Cerebellar nuclear complex (tissue), 1 donor: ENCODE measurements at places on chromosomes 11 and 22.

DNA sequence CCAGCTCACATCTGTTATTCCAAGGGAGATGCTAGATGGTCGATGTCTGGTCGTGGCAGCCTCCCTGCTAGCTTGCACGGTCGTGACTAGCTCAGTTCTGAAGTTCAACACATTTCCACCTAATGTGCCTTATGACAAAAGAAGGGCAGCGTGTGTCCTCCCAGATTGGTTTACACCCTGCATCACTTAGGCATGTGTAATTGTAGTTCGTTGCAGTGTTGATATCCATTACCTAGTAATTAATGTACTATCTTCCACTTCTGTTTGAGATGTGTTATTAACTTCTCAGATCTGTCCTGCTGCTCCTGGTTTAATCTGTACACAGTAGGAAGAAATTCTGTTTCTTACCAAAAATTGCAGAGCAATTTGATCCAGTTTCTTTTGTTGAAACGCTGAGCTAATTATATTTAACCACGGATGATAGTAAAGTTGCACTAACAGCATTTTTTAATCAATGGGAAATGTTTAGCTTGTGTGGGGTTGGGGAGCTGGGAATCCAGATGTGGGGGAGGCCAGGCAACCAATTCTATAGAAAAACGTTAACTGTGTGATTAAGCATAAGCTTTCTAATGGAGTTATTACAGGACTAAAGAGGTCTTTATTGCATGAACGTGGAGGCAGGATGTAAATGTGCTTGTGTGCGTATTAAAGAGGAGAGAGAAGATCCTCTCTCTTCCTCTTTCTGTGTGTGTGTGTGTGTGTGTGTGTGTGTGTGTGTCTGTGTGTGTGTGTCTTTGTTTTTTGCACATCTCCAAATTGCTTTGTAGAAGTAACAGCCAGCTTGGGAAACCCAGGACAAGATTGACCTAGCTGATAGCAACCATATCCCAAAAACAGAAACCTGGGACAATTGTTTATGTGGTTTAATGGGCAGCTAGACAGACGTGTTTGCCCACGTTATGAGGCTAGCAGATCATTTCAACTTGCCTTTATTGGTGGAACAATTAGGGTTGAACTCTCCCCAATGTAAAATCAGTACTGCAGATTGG is 145.7 kb upstream of the TTC12 start:
- DNase-seq, result no peak

GRCh38 chr11:89184021-89184420 is 6.3 kb downstream of the TYR start:
- no peak for DNase-seq

DNA sequence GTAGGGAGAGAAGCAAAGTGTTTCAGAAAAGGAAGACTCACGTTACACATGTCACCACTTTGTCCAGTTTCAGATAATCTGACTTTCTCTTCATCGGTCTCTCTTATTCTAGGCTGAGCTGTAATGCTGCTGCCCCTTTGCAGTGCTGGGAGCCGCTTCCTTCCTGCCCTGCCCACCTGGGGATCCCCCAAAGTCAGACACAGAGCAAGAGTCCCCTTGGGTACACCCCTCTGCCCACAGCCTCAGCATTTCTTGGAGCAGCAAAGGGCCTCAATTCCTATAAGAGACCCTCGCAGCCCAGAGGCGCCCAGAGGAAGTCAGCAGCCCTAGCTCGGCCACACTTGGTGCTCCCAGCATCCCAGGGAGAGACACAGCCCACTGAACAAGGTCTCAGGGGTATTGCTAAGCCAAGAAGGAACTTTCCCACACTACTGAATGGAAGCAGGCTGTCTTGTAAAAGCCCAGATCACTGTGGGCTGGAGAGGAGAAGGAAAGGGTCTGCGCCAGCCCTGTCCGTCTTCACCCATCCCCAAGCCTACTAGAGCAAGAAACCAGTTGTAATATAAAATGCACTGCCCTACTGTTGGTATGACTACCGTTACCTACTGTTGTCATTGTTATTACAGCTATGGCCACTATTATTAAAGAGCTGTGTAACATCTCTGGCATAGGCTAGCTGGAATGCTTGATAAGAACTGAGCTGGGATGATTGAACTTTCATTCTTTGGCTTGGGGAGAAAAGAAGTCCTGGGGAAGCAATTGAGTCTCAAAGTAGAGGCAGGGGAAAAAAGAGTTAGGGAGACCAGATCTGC is 31.2 kb upstream of the SMIM35 start:
- DNase-seq, result no peak

- DNase-seq, result no peak
Measured at GRCh38 chr11:77057938-77058474, 8.8 kb upstream of the CAPN5 start.

- no peak for DNase-seq
Measured at GRCh38 chr22:32378707-32379272, 21.1 kb downstream of the RFPL3 start.

- no peak for DNase-seq
Measured at GRCh38 chr11:64710418-64711137, 12.4 kb downstream of the NRXN2 start.

- no peak for DNase-seq
Measured at GRCh38 chr11:19786644-19787043, 74.0 kb downstream of the NAV2 start.

DNA sequence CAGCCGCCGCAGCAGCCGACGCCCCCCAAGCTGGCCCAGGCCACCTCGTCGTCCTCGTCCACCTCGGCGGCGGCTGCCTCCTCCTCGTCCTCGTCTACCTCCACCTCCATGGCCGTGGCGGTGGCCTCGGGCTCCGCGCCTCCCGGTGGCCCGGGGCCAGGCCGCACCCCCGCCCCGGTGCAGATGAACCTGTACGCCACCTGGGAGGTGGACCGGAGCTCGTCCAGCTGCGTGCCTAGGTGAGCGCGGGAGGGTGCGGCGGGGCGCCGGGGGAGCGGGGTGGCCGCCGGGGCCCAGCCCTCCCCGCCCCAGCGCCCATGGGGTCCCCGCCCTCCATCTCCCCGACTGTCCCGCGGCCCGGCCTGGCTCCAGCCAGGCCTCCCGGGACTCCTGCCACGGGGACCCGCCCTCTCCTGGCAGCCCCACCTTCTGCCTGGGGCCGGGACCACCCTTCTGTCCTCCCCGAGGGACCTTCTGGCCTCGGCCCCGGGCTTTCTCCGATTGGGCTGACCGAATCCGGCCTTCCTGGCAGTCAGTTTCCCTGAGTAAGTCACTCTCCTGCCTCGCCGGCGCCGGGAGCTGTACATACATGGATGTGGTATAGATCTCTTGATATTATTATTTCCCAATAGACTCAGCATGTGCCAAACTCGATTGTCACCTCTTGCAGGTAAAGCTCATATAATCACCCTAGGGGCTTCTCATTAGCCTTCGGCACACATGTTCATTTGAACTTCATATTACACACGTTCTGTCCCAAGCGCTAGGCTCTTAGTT is 720 bp downstream of the PACS1 start:
- DNase-seq, result no peak

DNA sequence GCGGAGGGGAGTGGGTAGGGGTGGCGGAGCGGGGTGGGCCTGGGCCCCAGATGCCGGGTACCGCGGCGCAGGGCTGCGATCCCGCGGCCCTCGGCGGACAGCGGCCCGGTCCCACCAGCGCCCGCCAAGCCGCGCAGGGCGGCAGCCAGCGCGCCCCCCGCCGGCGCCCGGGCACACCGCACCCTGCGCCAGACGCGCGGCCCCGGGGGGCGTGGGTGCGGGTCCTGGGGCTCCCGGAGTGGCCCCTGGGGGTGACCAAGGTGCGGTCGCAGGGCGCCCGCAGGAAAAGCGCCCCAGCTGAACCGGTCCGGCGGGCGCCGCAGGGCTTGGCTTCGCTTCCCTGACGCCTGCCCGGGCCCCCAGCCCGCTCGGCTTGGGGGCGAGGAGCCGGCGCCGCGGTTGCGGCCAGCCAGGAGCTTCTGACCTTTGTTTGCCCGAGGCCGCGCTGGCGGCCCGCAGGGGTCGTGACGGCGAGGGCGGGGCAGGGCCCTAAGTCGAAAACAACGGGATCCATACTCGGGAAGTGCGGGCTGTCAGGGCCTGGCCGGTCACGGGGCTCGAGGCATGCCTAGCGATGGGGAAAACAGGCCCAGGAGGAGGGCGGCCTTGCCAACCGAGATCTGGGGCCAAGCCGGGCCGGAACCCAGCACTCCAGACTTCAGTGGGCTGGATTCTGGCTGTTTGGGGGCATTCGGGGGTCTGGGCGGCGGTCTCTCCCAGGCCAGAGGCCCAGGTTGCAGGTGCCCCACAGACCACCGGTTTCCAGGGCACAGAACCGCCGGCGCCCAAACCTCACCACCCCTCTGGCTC is 581 bp upstream of the AP5B1 start:
- no peak for DNase-seq

- DNase-seq, result no peak
Measured at GRCh38 chr11:2091786-2092463, 47.3 kb downstream of the IGF2 start.

DNA sequence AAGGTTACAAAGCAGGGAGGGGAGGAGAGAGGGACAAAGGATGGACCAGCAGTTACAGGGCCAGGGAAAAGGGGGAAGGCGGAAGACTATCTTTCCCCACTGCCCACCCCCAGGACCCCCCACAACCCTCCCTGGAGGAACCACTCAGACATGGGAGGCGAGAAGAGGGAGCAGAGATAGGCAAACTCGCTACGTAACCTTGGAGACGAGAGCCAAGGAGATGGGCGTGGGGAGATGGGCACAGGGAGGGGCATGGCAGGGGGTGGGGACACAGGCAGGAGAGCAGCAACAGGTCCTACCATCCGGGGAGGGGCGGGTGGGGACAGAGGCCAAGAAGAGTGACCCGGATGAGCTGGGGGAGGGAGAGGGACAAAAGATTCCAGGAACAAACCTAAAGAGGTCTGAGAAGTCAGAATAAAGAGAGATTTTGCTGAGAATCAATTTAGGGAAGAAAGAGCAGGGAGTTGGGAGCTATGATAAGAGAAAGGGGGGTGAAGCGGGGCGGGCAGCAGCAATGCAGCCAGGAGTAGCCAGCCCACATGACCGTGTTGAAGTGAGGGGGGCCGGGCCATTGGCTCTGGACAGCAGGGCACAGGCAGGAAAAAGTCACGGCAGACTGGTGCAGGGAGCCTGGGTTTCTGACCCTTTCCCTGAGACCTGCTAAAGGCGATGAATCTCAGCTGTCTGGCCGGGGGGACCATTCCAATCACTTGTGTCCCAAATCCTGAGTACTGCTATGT is 128.4 kb downstream of the BUD13 start:
- no peak for DNase-seq

DNA sequence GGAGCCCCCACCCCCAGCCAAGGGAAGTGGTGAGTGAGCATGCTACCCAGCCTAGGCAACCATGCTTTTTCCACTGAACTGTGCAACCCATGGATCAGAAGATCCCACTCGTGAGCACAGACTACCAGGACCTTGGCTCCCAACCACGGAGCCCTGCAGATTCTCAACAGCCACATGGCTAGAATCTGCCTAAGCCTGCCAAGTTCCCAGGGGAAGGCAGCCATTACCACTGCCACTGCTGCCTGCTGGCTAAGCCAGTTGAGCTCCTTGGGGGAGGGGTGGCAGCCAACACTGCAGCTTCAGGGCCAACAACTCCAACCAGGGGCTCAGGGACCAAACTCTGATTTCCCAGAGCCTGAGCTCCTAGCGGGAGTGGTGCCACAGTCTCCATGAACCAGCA is 195.8 kb downstream of the DLG2 start:
- no peak for DNase-seq

DNA sequence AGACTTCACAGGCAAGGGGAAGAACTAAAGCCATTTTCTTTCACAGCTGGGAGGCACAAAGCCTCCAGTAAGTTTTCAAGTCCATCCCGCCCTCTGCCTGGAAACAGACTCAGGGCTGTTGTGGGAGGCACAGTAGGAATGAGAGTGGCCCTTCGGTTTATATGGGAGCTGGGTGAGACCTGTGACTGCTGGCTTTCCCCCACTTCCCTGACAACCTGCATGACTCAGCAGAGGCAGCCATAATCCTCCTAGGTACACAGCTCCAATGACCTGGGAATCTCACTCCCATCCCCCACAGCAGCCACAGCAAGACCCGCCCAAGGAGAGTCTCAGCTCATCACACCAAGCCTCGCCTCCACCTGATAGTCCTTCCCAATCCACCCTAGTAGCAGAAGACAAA is 12.1 kb upstream of the TMEM45B start:
- no peak for DNase-seq

DNA sequence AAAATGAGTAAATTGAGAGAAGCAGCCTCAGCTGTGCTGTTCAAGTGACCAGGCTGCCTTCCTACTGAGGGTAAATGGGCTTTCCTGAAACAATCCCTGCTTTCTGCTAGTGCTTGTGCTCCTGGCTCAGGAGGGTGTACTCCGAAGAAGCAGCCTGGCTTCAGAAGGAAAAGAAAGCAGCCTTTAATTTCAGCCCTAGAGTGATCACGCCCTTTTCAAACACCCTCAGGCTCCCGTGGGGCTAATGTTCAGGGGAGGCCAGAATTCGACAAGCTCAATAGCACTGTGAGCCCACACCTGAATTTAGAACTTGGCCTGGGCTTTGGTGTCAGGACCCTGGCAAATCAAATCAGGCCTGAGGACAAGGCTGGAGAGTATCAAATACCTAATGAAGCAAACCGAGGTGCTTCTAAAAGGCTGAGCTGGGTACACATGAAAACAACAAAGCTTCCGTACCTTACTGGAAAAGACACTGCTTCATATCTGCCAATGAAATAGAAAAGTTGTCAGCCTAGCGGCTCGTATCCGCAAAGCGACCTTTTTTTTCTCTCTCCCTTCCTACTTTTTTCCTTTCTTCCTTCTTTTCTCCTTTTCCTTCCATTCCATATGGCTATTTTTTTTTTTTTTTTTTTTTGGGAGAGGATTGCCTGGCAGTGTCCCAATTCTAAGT is 387.8 kb downstream of the SOX6 start:
- DNase-seq, result no peak

DNA sequence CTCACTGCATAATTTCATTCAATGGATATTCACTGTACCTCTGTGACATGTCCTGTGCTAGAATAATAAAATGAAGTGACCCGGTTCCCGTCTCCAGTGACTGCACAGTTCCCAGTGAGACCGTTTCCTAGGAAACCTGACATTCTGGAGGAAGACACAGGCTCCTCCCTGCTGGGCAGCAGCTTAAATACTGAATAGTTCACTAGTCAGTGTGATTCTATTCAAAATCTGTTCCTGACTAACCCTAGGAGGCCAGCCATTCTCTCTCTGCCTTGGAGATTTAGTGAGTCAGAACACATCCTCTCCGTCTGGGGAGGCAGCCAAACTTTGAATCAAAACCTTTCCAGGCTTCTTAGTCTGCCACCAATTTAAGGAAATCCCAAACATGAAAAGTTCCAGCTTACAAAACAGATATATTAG is 11.3 kb downstream of the TRIM66 start:
- DNase-seq, result peak; percentile 90

- DNase-seq, result no peak
Measured at GRCh38 chr11:24375931-24376330, 120.9 kb upstream of the LUZP2 start.

DNA sequence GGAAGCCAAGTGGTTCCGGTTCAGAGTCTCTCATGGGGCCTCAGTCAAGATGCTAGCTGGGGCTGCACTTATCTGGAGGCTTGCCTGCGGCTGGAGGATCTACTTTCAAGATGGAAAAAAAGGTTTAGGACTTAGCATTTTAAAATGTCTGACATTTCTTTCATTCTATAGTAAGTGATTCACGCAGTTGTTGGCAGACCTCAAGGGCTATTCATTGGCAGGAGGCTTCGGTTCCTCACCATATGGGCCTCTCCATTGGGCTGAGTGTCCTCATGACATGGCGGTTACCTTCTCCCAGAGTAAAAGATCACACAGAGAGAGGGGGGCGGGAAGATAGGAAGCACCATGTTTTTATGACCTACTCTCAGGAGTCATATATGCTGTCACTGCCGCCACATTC is 298.0 kb upstream of the PLET1 start:
- DNase-seq, result no peak
